Activated CD8-positive, alpha-beta memory T cell treated with anti-CD3 and anti-CD28 coated beads for 24 hours (primary cell): ENCODE measurements at places on chromosomes 3 and 15.

GRCh38 chr3:123292321-123293310, 90.9 kb downstream of the SEC22A start:
- DNase-seq = no peak

DNA sequence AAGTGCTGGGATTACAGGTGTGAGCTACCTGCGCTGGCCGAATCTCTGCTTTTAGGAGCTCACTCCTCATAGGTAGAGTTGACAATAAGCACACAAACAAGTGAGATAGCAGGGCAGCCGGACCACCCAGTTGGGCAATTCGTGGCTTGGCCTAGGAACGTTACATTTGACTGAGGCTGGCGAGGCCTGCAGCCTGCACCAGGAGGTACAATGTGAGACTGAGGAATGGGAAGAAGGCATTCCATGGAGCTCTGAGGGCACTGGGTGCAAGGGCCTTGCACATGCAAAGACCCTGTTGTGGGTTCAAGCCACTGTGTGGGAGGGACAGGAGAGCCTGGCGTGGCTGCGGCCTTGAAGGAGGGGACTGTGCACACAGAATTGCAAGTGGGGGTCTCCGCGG, 152.5 kb downstream of the LRRK1 start:
- no peak for DNase-seq

DNA sequence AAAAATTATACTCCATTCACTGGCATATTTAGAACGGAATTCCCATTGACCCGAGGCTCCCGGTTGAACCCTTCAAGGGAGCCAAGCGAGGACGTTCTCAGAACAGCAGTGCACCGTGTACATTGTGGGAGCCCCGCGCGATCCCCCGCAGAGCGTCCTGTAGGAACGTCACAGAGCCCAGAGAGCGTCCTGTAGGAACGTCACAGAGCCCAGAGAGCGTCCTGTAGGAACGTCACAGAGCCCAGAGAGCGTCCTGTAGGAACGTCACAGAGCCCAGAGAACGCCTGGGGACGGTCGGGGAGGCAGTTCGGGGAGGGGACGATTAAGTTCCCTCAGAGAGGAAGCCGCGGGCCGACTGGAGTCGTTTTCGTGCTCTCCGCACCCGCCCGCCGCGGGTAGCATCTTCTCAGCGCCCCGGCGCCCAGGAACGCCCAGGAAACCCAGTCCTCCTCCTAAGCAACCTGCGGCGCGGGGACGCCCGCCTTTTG, 506 bp upstream of the ATP1B3 start:
- DNase-seq = peak; percentile 91

GRCh38 chr3:99543796-99544195, 94.6 kb upstream of the COL8A1 start:
- DNase-seq = no peak

DNA sequence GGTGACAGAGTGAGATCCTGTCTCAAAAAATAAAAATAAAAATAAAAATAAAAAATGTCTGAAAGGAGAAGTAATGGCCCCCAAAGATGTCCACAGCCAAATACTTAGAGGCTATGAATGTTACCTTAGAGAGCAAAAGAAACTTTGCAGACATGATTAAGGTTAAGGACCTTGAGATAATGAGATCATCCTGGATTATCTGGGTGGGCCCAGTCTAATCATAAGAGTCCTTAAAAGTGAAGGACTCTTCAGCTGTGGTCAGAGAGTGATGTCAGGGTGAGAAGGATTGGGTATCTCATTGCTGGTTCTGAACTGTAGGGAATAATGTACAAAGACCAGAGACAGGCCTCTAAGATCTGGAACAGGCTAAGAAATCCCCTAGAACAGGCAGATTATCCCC, 84.9 kb upstream of the POU1F1 start:
- no peak for DNase-seq

- DNase-seq = no peak
Observed at GRCh38 chr15:101138913-101139880, 112.7 kb downstream of the CHSY1 start.

DNA sequence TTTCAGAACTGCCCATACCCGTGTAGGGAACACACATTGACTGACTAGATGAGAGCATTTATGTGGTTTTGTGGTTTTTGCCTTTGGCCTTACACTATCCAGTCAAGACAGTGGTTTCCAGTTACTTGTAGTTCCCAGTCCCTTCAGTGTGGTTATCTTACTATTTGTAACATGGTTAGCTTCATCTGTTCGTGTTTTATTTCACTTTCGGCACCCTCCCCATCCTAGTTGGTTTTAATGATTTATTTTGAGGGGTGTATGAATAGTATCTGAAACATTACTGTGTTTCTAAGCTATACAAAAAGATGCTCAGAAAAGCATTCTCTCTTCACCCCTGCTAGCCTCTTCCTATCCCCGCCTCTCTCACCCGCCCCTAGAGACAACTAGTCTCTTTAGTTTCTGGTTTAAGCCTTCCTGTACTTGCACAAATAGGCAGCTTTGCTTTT, 14.1 kb downstream of the LYSMD4 start:
- no peak for DNase-seq

DNA sequence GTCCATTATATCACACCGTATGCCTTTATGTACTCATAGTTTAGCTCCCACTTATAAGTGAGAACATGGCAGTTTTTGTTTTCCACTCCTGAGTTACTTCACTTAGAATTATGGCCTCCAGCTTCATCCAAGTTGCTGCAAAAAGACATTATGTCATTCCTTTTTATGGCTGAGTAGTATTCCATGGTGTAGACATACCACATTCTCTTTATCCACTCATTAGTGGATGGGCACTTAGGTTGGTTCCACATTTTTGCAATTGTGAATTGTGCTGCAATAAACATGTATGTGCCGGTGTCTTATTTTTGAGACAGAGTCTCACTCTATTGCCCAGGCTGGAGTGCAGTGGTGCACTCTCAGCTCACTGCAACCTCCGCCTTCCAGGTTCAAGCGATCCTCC, 74.1 kb upstream of the IQSEC1 start:
- DNase-seq = no peak

- DNase-seq = peak; percentile 44
Observed at GRCh38 chr3:38548154-38548931, 52.2 kb downstream of the EXOG start.
